Stimulated activated CD8-positive, alpha-beta memory T cell treated with anti-CD3 and anti-CD28 coated beads, Interleukin-15, amount 100 ng/mL, for 1 hour (primary cell): ENCODE measurements at places on chromosomes 3 and 15.

- DNase-seq, result no peak
These were observed 34.4 kb downstream of the SYNM start for GRCh38 chr15:99139276-99139675.

DNA sequence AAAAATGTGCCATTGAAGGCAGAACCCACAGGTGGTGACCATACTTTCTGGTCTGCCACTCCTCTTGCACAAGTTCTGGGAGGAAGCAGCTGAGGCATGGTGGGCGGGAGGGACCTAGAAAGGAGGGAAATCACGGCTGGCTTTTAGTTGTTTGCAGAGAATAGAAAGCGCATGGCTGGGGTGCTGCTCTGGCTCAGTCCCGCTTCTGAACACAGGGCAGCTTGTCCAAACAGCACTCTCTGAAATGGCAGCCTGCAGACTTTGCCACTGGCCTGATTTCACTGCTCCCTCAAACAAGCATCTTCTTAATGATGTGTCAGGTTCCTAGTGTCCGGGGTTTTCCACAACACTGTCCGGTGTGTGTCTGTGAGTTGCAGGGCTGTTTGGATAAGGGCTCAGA, 76.7 kb downstream of the AAGAB start:
- DNase-seq, result no peak

DNA sequence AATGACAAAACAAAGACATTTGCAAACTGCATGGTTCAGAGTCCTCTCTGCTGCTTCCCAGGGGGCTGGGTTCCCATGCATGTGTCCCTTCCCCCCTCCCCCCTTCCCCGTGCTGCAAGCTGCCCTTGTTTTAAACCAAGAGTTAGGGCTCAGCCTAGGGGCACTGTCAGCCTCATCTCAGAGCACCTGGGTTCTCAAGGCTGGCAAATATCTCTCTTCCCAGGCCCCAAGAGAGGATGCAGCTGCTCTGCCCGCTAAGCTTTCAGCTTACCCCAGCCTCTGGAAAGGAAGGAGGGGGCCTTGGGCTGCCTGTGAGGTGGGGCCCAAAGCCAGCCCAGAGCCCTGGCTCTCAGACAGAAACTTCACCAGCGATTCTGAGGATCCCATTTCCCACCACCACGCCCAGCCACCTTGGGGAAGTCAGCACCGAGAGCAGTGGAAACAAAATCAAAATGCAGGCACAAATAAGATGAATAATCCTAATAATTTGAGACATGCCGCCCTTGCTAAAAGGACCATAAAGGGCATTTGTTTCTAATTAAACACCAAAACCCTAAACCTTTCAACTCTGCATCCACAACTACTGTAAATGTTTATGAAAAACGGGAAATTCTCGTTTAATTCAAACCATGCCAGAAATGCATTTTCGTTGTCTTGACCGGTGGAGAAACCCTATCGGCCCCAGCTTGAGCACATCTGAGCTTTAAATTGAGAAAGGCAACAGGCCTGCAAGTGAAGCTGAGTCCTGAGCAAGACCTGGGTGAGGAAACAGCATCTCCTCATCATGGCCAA, 67.7 kb upstream of the WNT5A start:
- DNase-seq, result no peak

DNA sequence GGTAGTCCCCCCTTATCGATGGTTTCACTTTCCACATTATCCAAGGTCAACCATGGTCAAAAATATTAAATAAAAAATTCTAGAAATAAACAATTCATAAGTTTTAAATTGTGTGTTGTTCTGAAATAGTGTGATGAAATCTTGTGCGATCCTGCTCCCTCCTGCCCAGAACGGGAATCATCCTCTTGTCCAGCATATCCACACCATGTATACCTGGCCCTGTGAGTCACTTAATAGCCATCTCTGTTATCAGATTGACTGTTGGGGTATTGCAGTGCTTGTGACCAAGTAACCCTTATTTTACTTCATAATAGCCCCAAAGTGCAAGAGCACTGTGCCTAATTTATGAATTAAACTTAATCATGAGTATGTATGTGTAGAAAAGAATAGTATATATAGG, 19.1 kb downstream of the FAM81A start:
- no peak for DNase-seq

DNA sequence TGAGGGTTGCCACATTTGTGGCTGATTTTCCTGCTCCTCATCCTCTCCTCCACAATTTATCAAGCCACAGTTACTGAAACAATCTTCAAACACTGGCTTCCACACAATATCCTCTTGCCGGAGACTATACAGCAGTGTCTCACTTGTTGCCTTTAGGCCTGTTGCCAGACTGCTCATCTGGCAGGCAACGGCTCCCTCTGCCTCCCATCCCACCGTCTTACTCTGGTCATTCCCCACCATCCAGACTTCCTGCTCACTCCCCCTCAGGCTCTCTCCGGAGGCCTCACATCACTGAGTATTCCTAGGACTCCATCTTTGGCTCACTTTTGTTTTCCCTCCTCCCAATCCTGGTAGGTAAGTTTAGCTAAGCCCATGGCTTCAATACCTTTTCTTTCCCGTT, 301.9 kb downstream of the IL20RB start:
- DNase-seq, result no peak

DNA sequence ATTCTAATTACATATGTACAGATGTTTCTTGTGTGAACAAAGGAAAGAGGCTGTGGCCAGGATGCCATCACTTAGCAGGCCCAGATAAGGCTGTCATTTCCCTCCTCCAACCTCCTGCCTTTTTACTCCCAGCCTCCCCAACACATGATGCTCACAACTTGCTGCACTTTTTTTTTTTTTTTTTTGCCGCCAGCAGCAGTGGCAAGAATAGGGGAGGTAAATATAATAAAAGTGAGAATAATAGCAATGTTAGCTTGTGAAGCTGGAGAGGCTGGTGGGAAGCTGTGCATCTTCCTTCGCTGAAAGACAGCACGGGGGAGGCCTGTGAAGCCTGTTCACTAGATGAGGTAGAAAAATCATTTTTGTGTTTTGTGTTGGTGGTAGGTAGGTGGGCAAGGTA, 42.5 kb upstream of the MYO5C start:
- no peak for DNase-seq

DNA sequence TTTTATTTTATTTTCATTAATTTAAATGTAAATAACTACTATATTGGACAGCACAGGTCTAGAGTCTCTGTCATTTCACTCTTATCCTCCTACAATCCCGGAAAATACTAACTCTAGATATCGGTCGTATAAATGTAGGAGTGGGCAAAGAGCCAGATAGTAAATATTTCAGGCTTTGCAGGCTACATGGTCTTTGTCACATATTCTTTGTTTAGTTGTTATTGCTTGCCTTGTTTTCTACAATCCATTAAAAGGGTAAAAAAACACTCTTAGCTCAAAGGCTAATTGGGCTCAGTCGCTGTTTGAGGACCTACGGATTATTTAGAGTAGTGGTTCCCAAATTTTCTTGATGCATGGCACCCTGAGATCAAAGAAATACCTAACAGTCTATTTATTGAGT, 1.7 kb downstream of the KNL1 start:
- DNase-seq, result no peak

DNA sequence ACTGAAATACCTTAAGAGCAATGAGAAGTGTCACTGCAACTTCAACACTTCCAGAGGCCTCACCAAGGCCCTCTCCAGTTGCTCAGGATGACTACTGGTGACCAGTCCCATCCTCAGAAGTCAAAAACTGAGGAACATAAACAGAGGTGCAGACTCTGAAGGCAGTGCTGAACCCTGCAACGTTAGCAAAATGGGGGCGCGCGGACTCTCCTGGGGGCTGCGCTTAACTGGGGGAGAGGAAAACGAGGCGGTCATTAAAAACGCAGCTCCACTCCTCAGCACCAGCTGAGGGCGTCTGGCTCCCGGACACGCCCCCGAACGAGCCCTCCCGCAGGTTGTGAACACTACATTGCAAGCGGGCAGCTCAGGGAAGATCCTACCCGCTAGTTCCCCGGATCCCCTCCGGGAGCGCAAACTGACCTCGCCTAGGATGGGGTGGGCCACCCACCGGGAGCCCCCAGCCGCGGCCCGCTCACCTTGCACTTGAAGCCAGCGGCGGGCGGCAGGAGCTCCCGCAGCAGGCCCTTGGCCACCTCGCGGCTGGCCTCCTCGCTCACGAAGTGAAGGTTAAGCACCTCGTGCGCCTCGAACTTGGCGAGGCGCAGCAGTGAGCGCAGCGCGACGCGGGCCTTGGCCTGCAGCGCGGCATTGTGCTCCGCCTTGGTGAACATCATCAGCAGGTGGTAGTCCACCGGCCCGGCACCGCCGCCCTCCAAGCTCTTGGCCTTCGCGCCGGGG, 711 bp downstream of the XXYLT1 start:
- DNase-seq, result no peak

DNA sequence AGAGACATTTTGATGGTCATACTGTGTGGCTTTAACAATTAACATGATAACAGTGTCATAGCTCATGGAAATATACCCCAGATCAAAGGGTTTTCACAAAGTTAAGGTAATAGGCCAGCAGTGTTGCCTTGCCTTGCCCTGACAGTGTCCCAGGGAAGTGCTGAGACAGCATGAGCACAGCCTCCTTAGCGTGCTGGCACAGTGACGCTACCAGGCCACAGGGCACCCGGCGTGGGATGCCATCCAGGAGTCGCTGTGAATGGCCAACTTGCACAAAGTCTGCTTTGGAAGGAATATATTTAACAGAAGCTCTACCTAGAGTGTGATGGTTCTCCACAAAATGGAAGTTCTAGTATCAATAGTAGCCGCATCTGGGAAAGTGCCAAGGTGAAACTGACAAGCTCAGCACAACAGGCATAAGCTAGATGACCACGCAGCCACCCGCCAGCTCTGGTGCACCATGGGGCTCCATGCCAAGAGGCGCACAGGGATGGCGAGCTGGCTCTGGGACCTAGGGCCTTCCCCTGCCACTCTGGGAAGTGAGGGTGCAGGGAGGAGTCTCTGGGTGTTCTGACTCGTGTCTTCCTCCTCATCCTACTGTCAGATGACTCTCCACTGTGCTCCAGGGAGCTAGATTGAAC, 86.2 kb downstream of the GABRB3 start:
- no peak for DNase-seq

GRCh38 chr15:40365016-40365415, 7.0 kb downstream of the DISP2 start:
- DNase-seq, result no peak

DNA sequence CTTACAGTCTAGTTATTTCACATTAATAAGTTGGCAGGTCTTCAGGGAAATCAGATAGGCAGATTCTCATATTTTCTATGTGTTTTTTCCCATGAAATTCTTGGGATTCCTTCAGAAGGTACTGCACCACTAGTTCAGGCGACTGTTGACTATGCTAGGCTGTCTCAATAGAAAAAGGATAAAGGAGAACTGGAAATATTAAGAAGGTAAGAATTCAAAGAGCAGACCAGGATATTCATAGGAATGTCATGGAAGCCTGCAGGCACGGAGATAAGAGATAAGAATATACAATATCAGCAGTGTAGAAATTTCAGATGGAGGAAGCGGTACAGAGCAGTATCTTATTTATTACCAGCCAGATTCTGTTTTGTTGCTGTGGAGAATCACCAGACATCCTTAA, 432.1 kb upstream of the MDFIC2 start:
- DNase-seq, result no peak

- DNase-seq, result no peak
These were observed 16.9 kb upstream of the PRKCI start for GRCh38 chr3:170205302-170205701.
